Spinal cord (tissue), 10 donors: ENCODE measurements at places on chromosomes 7 and 10.
A peak's percentile ranks its signal among the peaks of the same experiment; 100 is the strongest.

- peak; percentile 26 for DNase-seq
Measured at GRCh38 chr7:17275749-17276671, 22.4 kb upstream of the AHR start.

- no peak for DNase-seq
Measured at GRCh38 chr7:36287371-36288241, 102.1 kb upstream of the ANLN start.

GRCh38 chr10:34102237-34102673, 712.8 kb downstream of the PARD3 start:
- DNase-seq: no peak

DNA sequence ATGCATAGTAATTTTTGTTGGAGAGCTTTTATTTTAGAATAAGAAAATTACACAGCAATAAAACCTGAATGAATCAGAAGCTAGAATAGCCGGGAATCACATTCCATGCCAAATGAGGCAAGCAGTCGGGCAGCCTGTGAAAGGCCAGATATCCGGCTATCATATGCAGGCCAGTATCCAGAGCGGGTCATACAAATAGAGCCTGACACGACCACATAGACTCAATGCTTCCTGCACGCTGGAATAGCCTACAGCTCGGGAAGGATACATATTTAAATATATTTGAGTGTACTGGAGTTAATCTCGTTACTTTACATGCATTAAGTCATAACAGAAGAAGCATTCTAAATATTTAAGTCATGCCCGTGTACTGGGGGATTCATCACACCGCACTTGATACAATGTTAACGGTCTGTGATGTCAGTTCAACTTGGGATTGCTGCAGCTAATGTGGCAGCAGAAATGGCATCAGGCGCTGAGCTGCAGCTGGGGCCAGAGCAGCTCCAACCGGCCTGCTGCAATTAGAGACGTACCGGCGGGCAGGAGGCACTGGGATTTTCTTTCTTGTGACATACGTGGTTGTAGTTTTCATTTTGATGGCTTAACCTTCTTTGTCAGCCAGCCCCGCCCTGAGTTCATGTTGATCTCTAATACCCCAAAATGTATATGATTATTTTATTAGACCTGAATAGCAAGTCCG, 112.0 kb downstream of the EBF3 start:
- DNase-seq: no peak

- DNase-seq: no peak
Measured at GRCh38 chr7:35714862-35715261, 19.9 kb upstream of the HERPUD2 start.

DNA sequence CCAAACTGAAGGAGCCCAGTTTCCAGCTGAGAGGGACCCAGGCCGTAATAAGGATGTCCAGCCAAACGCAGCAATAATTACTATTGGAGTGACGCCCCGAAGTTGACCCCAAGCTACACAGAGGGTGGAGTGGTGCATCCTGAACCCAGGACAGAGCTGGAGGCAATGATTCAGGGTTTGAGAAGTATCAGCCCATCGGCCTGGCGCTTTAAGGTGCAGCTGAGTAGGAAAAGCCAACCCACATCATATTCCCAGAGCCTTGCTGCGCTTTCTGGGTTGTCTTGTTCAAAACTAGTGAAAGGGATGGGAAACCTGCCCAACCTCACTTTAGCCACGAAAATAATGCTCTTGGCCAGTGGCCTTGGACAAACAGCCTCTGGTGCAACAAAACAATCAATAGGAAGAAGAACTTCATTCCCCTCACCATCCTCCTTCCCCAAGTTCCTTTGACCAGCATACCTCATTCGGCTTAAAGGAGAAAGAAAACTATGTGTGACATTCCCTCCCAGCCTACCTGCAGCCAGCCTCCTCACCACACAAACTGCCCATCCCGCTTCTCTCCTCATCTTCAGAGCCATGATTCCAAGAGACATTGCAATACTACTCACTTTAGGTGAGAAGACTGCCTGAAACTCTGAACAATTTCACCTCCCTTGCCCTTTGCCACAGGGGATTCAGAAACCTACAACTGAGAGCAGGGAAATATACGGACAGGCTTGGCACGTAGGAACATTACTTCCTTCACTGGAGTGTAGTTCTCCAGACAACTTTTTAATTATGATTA, 217.2 kb upstream of the MKLN1 start:
- no peak for DNase-seq

GRCh38 chr7:115135769-115136410, 214.0 kb downstream of the MDFIC start:
- DNase-seq: no peak

- DNase-seq: no peak
Measured at GRCh38 chr7:114086537-114086913, 167.7 kb upstream of the PPP1R3A start.

DNA sequence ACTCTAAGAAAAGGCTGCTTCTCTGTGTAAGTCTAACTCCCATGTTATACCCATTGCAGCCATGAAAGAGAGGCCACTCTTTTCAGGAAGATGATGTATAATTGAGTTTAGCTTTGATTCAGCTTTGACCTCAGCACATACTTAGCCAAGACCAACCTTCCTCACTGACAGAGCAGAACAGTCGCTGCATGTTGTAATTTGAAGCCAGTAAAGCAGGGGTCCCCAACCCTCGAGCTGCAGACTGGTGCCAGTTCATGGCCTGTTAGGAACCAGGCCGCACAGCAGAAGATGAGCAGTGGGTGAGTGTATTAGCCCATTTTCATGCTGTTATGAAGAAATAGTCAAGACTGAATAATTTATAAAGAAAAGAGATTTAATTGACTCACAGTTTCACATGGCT, 223.9 kb downstream of the GPR158 start:
- no peak for DNase-seq

- DNase-seq: no peak
Measured at GRCh38 chr10:71176661-71177060, 35.7 kb upstream of the UNC5B start.

GRCh38 chr7:4690953-4691856, 9.1 kb downstream of the FOXK1 start:
- no peak for DNase-seq

DNA sequence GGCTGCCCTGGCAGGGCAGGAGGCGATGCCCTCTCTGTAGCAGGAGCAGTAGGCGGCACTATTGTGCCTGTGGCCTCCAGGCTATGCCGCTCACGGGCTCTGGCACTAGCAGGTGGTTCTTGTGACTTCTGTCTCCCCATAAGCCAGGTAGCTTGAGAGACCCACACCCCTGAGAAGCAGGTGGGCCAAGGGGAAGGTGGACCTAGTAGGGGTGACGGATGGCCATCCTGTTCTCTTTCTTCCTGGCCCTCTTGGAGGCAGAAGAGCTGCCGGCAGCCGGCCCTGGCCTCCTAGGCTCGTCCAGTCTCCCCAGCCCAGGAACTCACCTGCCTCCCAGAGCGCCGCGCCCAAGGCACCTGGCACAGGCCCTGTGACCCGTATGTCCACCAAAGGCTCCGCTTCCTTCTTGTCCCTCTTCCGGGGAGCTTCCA, 15.4 kb downstream of the MMRN2 start:
- no peak for DNase-seq

GRCh38 chr7:39044489-39044888, 66.8 kb downstream of the POU6F2 start:
- DNase-seq: no peak

DNA sequence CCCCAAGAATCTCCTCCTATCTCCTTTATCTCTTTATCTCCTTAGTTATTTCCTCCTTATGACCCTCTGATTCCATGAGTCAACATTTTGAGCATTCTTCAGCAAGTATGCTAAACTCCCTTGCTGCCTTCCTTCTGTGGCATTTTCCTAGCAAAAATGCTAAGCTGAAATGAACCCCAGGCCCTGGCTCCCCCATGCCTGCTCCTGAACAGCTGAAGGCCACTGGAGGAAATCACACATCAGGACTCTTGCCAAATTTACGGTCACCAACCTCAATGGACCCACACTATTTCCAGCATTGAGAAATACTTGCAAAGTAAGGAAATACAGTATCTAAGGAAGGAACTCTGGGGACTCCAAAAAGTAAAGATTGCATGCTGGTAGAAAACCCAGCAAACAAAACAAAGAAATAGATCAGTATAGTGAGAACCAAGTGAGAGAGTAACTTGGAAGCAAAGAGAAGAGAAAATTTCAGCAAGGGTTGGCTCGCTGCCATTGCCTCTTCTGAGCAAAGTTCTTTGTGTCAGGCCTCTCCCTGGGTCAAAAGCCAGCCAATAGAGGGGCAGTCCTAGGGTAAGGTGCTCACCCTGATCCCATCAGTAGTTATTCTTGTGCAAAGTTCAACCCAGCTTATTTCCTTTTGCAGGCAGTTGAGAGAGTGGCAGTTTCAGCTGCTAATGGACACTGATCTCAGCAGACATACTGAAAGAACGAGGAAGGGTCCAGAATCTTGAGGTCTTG, 5.1 kb upstream of the PLEKHS1 start:
- peak; percentile 40 for DNase-seq

DNA sequence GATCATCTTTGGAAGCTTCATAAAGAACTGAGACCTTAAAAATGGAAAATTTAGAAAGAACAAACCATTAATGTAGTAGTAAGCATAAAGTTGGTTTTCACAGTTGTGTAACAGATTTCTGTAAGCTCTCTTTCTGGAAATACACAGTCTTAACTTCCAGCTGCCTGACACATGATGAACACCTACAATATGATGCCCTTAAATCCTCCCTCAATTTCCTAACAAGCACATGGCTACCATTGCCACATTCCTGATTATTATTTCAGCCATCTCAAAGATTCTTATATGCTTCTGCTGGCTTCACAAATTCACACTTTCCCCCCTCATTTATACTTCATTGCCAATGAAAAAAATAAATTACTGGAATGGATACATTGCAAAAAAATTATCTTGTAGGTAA, 49.4 kb downstream of the PLXDC2 start:
- no peak for DNase-seq

DNA sequence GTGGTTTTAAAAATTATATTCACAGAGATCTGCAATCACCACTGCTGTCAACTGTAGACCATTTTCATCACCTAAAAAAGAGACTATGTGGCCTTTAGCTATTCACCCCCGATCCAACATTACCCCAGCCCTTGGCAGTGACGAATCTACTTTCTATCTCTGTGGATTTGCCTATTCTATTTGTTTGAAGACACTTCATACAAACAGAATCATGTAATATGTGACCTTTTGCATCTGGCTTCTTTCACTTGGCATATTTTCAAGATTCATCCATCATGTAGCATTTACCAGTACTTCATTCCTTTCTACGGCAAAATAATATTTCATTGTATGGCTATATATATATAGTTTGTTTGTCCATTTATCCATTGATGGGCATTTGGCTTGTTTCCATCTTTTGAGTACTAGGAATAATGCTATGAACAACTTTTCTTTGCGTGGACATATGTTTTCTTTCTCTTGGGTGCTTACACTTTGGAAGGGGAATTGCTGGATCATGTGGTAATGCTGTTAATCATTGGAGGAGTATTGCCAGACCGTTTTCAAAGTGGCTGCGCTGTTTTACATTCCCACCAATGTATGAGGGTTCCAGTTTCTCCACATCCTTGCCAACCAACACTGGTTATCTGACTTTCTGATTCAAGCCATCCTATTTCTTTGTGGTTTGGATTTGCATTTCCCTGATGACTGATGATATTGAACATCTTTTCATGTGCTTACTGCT, 22.3 kb downstream of the ADAMTS14 start:
- DNase-seq: no peak
